ENCODE measurements at places on chromosomes 3 and 15.

DNA sequence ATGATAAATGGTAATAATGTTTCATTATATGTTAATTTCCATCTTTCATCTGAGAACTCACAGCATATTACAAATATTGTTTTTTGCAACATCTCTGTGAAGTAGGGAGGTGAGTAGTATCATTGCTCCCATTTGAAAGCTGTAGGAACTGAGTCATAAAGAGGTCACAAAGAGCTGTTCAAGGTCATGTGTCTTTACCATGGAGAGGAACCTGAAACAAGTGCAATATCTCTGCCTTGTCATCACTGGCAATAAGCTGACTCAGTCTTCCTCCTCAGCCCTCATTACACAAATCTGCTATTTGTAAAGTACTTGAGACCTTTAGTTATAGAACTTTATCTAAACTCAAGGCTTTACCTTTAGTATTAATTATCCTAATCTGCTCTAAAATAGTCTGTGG, 4.4 kb upstream of the ATP13A4 start:
- no peak for DNase-seq

- DNase-seq = peak; percentile 10
Measured at GRCh38 chr3:37499061-37499785, 324.8 kb upstream of the LRRFIP2 start.

DNA sequence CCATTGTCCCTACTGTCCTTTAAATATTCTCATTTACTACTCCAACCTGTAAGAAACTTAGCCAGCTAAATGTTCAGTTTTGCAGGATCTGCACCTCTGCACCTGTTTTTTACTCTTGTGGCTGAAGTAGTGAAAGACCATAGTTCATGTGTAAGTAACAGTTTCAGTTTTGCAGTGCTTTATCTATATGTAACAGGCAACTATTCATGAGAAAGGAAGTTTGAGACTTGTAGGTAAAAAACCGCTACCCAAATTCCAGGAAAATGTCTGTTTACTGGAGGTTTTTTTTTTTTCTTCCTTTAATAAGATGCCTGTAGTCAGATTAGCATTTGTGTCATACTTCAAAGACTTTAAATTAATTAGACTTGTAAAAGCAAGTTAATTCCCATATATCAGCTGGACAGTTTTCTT, 25.4 kb upstream of the MBNL1 start:
- DNase-seq = peak; percentile 21

DNA sequence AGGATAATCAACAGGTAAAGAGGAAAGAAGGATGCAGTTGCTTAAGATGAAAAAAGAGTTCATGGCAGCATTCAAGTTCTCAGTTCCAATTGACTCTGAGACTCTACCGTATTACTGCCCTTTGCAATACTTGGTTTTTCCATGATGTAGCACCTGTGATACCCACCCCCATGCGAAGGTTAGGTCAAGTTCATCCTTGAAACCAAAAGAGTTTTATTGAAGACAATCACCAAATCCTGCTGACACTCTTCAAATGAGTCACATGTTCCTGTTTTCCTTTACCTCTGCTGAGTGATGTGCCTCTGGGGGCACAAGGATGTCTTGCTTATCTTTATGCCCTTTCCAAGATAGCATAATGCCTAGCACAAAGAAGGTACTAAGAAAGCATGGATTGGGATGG, 111.3 kb upstream of the SLC7A14 start:
- DNase-seq = peak; percentile 42

DNA sequence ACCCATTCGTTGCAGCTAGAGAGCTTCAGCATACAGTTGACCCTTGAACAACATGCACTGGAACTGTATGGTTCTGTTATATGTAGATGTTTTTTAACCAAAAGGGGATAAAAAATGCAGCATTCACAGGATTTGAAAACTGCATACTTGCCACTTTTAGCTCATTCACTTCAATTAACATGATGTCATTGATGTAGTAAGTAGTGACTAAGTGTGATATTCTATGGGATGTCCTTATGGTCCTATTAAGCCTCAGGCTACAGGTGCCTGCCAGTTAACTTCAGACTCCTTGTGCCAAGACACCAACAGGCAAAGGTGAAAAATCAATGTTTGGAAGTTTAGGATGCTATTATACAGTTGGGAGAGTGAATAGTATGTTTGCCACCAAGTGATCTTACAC, 553.6 kb upstream of the NECTIN3 start:
- DNase-seq = no peak

DNA sequence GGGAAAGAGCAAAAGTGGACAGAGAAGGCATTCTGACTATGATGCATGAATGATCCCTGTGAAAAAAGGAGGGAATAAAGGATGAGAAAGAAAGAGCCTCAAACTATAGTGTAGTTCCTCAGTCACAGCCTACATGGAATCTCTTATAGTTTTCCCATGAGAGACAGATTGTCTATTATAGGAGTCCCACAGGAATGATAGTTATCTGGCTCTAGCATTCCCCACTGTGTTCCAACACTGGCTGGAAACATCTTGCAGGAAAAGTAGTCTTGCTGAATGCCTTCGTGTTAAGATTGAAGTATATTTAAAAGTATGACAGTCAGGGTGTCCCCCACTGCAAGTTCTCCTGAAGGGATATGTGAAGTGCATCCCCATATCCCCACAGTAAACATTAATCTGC, 641.5 kb upstream of the NECTIN3 start:
- DNase-seq = no peak

- DNase-seq = peak; percentile 35
Measured at GRCh38 chr15:47987908-47988532, 132.8 kb upstream of the SLC24A5 start.

GRCh38 chr15:98395974-98396610, 252.2 kb upstream of the IGF1R start:
- no peak for DNase-seq

GRCh38 chr15:72272997-72273352, 621 bp upstream of the PARP6 start:
- DNase-seq = no peak

- no peak for DNase-seq
Measured at GRCh38 chr3:186097317-186097662, 11.6 kb downstream of the ETV5 start.

- peak; percentile 34 for DNase-seq
Measured at GRCh38 chr3:30286007-30286669, 320.3 kb upstream of the TGFBR2 start.
